ENCODE measurements at places on chromosomes 1 and 21. TPM values are rescaled to one million over a fixed set of nuclear protein-coding genes. Genes with fewer than 3 reads are reported as not detected.

The CDKN2C gene
- 11.4 TPM for total RNA-seq

The KCNK1 gene
- 20.7 TPM for total RNA-seq

The SFN gene
- 584 TPM for total RNA-seq

The KRTAP19-1 gene
- not detected for total RNA-seq

The GCSAML gene
- total RNA-seq, result not detected

The SIM2 gene
- 5.3 TPM for total RNA-seq

The DENND2D gene
- total RNA-seq, result 1.2 TPM

The GSTM5 gene
- not detected for total RNA-seq

The HES3 gene
- not detected for total RNA-seq
